H1 (cell line): ENCODE measurements at places on chromosomes 3 and 15.

- no peak for DNase-seq
Measured at GRCh38 chr15:53128652-53129051, 338.5 kb upstream of the ONECUT1 start.

GRCh38 chr3:73848173-73848906 lies 223.6 kb upstream of the PDZRN3 start:
- no peak for DNase-seq

DNA sequence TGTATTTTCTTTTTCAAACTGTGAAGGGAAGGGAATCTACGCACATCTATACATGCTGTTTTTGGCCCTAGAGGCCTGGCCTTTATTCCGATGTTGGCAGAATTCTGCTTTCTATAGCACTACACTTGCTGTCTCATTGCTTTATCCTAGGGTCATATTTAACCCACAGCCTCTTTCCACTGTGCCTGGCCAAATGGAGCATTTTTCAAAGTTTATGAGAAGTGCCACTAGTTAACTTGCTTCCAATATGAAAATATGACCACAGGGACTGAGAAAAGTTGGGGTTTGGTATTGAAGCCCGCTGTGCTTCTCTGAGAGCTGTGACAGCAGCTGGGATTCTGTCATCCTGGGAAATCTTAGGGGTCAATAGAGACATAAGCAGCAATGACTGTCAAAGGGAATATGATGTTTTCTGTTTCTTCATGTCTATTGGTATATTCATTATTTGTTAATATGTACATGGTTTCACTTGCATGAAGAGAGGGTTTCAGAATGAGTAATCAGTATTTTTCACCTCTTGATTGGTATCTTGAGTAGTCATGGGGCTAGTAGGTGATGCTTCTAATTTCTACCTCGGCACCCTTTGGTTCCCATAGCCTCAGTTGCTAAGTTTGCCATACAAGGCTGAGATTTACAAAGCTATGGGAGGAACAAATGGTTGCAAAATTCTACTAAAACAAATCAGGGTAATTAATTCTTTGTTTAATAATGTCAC lies 275.8 kb upstream of the RBMS3 start:
- no peak for DNase-seq

DNA sequence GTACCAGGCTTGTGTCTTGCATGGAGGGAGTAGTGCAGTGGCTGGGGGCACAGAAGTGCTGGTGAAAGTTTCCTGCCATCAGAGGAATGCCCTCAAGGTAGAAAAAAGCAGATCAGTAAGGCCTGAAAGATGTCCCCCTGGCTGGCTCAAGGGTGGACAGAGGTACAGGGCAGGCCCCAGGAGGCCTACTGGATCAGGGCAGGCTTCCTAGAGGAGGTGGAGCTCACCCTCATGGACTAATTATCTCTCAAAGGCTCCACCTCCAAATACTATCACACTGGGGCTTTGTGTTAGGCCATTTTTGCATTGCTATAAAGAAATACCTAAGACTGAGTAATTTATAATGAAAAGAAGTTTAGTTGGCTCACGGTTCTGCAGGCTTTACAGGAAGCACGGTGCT lies 7.8 kb downstream of the SPSB4 start:
- DNase-seq: no peak

- no peak for DNase-seq
Measured at GRCh38 chr3:179701176-179701827, 48.5 kb downstream of the USP13 start.

- DNase-seq: peak; percentile 72
Measured at GRCh38 chr3:129611812-129612533, 5.5 kb upstream of the PLXND1 start.

DNA sequence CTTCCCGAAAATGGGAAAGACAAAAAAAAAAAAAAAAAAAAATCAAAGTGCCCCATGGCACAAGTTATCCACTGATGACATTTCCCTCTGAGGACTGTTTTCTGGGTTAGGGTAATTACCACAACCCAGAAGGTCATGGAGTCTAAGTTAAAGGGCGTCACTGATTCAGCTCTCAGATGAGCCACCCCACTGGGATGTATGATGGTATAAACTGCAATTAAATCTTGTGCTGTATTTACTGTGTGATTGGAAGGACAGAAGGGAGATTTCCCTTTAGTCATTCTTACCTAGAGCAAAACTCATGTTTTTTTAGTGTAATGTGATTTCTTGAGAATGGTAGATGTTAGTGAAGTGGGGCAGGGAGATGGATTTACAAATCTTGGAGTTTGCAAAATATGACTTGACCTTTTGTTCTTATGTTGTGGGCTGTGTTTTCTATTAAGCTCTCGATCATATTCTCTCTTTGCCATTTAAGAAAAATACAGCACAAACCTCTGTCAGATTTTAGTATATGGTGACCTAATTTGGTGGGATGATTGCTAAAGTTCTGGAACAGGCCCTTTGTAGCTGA lies 244.2 kb downstream of the PTPRG start:
- no peak for DNase-seq

DNA sequence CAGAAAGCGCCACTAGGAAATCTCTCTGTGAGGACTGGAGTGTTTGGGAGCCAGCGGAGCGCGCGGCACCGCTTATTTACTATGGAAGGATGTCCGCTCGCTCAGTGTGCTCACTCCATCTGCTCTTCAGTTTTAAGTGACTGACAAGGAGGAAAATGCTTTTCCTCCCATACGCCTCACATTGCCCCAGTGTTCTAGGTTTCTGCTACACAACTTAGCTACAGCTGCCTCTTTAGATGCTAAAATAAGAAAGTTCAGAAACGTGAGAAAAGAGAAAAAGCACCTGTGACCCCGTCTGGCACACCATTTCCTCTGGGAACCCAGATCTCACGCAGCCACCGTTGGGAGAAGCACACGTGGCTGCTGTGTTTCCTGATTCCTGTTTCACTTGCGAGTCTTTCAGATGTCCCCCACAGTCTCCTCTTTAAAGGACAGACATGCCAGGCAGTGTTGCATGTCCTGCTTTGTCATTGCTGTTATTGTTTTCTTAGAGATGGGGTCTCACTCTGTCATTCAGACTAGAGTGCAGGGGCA lies 11.7 kb upstream of the MUSTN1 start:
- no peak for DNase-seq

DNA sequence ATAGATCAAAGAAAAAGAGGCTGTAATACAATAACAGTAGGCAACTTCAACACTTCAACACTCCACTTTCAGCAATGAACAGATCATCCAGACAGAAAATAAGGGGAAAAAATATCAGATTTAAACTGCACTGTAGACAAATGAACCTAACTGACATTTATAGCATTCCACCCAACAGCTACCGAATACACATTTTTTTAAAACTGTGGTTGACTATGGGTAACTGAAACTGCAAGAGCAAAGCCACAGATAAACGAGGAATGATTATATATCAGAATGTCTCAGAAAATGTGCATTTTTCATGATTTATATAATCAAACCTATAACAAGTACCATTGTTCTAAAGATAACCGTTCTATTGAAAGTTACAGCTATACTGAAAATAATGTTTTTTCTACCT lies 514.9 kb upstream of the DPPA4 start:
- no peak for DNase-seq

DNA sequence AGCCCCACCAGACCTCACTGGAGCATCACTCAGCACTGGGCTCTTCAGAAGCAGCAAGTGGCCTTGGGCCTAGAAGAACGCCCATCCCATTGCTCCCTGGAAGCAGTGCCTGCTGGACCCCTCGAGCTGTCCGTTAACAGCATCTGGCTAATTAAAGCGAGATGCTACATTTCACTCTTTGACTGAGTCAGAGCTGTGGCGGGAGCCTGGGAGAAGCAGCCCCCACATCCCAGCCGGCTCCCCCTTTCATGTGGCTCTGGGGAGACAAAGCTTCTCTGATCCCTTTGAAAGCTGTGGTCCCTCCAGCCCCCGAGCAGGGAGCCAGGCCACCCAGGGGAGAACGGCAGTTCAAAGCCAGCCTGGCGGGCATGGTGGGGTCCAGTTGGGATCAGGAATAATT lies 103.7 kb downstream of the MEGF11 start:
- DNase-seq: no peak

GRCh38 chr15:74613089-74613952 lies 2.3 kb upstream of the CLK3 start:
- DNase-seq: no peak

GRCh38 chr3:55162031-55162795 lies 234.4 kb upstream of the LRTM1 start:
- no peak for DNase-seq

DNA sequence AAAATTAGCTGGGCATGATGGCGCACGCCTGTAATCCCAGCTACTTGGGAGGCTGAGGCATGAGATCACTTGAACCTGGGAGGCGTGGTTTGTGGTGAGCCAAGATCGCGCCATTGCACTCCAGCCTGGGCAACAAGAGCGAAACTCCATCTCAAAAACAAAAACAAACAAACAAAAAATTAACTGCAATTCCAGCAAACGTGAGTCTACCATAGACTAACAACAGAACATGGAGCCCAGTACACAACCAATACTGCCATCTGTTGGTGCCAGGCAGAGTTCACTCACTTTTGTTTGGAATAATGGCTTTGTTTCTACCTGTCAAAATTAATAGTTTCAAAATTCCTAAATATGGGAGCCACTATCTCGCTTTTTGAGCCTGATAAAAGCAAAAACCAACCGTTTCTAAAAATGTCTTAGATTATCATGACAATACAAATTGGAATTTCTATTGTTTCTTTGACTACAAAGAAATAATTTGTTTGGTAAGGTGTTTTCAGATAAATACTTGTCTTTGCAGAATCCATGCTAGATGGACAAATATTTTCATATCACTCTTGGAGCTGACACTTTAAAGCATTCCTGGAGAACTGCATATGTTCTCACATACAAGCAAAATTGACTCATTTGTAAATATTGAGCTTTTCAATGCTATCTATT lies 45.0 kb downstream of the GPR176 start:
- no peak for DNase-seq

DNA sequence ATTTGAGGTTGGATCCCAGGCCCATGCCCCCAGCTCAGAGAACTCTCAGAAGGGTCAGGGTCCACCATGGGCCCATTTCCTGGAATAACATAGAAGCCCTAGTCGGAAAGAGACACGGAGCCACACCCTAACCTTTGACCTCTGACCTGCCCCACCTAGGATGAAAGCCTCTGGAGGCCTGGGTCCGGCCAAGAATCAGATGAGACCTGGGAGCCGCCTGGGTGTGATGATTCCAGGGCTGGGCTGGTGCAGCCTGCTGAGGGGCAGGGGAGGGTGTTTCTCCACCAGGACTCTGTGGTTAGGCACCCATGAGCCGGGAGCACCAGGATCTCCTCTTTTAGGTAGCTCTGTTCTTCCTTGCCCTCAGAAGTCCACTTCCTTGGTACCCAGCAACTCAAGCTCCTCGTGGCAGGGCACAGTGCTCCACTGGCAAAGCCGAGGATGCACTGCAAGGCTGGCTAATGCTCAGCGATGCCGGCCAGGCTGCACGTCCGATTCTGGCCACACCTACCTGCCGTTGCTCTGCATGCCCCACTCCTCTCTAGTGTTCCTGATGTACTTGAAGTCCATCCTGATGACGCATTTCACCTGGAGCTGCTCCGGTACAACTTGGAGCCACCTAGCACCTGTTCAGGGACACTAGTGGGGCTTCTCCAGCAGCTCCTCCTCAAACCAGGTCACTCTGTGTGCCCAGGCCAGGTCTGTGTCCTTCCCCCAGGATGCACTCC lies 57.4 kb downstream of the ZNF445 start:
- DNase-seq: no peak

- no peak for DNase-seq
Measured at GRCh38 chr15:96321639-96322535, 8.6 kb upstream of the NR2F2 start.

DNA sequence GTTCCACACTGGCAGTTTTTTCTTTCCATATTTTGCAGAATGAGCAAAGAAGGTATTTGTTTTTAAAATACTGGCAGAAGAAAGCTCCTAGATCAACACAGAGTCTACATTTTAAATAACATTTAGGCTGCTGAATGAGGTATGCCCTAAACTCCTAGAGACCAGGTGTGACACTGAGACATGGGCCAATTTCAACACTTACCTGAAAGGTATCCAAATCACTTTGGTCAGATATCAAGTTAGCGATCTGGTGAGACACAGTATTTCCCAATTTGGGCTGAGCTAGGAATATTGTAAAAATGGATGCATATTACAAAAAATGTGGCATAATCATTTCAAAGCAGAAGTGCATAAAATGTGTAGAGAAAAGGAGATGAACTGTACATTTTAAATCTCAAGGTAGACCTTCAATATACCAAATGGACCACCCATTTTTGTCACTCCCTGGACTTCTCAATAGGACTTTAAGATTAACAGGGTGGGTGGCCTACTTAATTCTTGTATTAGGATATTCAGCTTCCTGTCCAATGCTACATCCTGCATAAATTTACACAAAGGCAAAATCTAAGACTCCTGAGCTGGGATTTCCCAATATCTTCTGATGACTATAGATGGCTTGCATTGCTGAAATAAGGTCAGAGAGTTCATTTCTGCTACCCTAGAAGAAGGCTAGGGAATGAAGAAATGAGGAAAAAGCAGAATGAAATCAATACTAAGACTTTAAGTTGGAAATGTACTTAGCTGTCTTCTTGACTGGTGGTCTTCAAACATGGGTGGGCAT lies 487.8 kb downstream of the FOXP1 start:
- DNase-seq: no peak

DNA sequence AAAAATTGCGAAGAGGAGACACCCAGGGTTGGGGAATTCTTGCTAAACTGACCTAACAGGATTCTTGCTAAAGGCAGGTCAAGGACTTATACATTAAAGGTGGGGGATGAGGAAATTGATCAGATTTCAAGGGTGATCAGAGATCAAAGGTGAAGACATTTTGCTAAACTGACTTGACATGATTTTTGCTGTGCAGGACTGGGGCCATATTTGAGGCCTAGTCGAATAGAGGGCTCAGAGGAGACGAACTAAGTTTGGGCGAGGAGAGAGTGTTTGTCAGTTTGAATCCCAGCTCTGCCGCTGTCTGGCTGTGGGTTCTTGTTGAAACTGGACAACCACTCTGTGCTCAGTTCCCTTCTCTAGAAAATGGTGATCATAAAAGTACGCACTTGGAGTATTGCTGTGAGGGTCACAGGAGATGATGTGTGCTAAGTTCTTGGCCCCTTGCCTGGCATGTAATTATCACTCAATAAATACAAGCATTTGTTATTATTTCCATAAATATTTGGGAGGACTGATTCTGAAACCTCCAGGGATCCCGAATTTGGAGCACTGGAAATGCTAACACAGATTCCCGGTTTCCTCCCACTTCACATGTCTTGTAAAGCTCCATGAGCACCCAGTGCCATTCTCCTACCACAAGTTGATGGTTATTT lies 364.8 kb upstream of the PROK2 start:
- DNase-seq: no peak

DNA sequence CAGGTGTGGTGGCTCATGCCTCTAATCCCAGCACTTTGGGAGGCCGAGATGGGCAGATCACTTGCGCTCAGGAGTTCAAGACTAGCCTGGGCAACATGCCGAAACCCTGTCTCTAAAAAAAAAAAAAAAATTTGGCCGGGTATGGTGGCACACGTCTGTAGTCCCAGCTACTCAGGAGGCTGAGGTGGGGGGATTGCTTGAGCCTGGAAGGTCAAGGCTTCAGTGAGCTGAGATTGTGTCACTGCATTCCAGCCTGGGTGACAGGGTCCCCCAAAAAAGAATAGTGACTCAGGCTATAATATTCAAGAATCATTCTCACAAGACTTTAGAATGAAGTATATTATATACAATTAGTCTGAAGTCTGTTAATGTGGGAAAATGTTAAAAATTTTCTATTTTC lies 70.5 kb upstream of the PLXND1 start:
- DNase-seq: no peak
